ENCODE measurements at places on chromosomes 1 and 21.
A peak's percentile ranks its signal among the peaks of the same experiment; 100 is the strongest.

GRCh38 chr21:42047821-42048613 lies 23.1 kb upstream of the UMODL1 start:
- no peak for DNase-seq
- no peaks in the 10 kb centered on the region for H3K36me3 ChIP-seq
- no peaks in the 10 kb centered on the region for H3K27me3 ChIP-seq
- H3K27ac ChIP-seq = no peak overlapping the region
- H3K4me3 ChIP-seq = no peak overlapping the region
- no peaks in the 10 kb centered on the region for H3K4me1 ChIP-seq

- H3K27ac ChIP-seq = peak overlapping the region; percentile 6
- no peak overlapping the region for H3K4me3 ChIP-seq
- DNase-seq = no peak
- H3K4me1 ChIP-seq = peaks cover 7% of the 10 kb centered on the region
Measured at GRCh38 chr1:35860696-35861095, 22.3 kb upstream of the AGO1 start.

- peaks cover 34% of the 10 kb centered on the region for H3K36me3 ChIP-seq
- H3K27me3 ChIP-seq = no peaks in the 10 kb centered on the region
- DNase-seq = no peak
- no peak overlapping the region for H3K27ac ChIP-seq
- H3K4me3 ChIP-seq = no peak overlapping the region
Measured at GRCh38 chr1:207343675-207344074, 22.2 kb downstream of the CD55 start.

DNA sequence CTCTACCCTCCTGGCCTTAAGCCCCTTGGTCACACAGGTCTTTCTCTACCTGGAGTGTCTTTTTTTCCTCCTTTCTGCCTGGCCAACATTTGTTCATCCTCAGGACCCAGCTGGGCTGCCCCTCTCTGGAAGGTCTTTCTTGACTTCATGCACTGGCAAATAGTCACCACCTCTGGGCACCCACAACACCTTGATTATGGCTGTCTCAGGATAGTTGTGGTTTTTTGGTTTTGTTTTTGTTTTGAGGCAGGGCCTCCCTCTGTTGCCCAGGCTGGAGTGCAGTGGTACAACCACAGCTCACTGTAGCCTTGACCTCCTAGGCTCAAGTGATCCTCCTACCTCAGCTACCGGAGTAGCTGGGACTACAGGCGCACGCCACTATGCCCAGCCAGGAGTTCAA lies 10.8 kb downstream of the RPS6KA1 start:
- H3K27me3 ChIP-seq = no peaks in the 10 kb centered on the region
- peak overlapping the region; percentile 38 for H3K4me3 ChIP-seq
- H3K4me1 ChIP-seq = peaks cover 67% of the 10 kb centered on the region
- H3K36me3 ChIP-seq = peaks cover 8% of the 10 kb centered on the region
- DNase-seq = no peak

- no peaks in the 10 kb centered on the region for H3K36me3 ChIP-seq
- H3K27me3 ChIP-seq = no peaks in the 10 kb centered on the region
- peaks cover 4% of the 10 kb centered on the region for H3K4me1 ChIP-seq
- H3K27ac ChIP-seq = no peak overlapping the region
- DNase-seq = no peak
Measured at GRCh38 chr1:27949027-27949426, 10.7 kb upstream of the XKR8 start.

DNA sequence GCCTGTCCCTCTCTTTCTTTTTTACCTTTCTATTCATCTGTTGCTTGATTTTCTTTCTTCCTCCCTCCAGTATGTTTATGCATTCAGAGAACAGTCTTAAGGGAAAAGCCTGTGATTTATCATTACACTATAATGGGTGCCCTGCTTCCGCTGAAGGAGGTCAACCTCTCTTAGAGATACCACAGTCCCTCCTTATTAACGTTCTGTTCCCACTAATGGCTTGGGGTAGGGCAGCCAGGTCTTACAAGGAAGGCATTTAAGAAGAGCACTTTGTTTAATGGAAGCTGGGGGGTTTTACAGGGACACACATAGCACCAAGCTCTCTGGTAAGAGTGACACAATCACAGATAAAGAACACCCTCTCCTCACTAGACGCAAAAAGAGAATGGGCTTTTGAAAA lies 523.5 kb downstream of the NUF2 start:
- H3K27ac ChIP-seq = no peak overlapping the region
- H3K27me3 ChIP-seq = no peaks in the 10 kb centered on the region
- no peaks in the 10 kb centered on the region for H3K4me1 ChIP-seq
- no peak for DNase-seq

Data from central memory CD8-positive, alpha-beta T cell (primary cell).